Body of pancreas (tissue), 4 donors: ENCODE measurements at places on chromosomes 5 and 9. TPM values are rescaled to one million over a fixed set of nuclear protein-coding genes. Genes with fewer than 3 reads are reported as not detected.

The GPRIN1 gene
- total RNA-seq: 1.3 TPM

The SV2C gene
- not detected for total RNA-seq

The SLC27A6 gene
- total RNA-seq: 0.99 TPM

The RORB gene
- total RNA-seq: 1.3 TPM

DNA sequence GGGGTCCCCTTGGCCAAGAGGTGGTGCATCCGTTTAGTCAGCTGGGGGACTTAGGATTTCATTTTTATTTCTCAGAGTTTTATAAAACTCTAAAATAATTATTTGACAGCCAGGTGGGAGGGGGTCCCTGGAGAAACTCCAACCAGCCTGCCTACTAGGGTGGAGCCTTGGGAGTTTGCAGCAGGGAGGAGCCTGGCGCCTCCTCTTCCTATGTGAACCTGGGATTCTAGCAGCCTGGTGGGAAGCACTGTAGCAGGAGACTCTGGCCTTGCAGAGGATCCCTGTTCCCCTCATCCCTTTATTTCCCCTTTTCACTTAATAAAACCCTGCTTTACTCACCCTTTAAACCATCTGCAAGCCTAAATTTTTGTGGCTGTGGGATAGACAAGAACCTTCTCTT is 50.8 kb downstream of the FXN start:
- no peak for DNase-seq
- H3K27me3 ChIP-seq: no peaks in the 10 kb centered on the region
- no peak overlapping the region for H3K4me3 ChIP-seq
- no peaks in the 10 kb centered on the region for H3K36me3 ChIP-seq

GRCh38 chr5:142486581-142486980 is 161.8 kb upstream of the SPRY4 start:
- no peak overlapping the region for H3K4me3 ChIP-seq
- no peak overlapping the region for H3K27ac ChIP-seq
- H3K36me3 ChIP-seq: no peaks in the 10 kb centered on the region
- no peaks in the 10 kb centered on the region for H3K4me1 ChIP-seq
- no peak for DNase-seq

GRCh38 chr9:133634081-133634691 is 2.0 kb upstream of the DBH start:
- H3K27me3 ChIP-seq: no peaks in the 10 kb centered on the region
- no peaks in the 10 kb centered on the region for H3K36me3 ChIP-seq
- DNase-seq: no peak
- no peak overlapping the region for H3K27ac ChIP-seq

DNA sequence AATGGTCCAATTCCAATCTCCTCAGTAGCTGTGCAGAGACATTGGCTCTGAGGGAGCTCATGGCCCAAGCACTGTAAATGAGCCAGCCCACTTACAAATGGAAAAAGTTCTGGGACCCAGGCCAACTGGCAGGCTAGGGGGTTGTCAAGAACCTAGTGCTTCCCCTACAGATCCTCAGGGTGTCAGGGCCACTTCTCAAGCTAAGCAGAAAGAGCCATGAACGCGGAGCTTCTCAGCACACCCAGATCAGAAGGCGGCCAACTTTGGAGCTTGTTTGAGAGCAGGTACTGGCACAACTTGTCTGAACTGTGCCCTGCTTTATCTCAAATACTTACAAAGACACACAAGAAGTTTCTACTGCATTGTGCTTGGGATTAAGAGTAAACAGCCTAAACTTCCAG is 17.5 kb downstream of the TLE1 start:
- H3K27me3 ChIP-seq: no peaks in the 10 kb centered on the region
- DNase-seq: peak; percentile 81
- H3K36me3 ChIP-seq: no peaks in the 10 kb centered on the region
- peaks cover 40% of the 10 kb centered on the region for H3K4me1 ChIP-seq

GRCh38 chr5:56169281-56169680 is 63.8 kb downstream of the ANKRD55 start:
- no peaks in the 10 kb centered on the region for H3K36me3 ChIP-seq
- H3K27me3 ChIP-seq: no peaks in the 10 kb centered on the region
- no peak for DNase-seq
- no peaks in the 10 kb centered on the region for H3K4me1 ChIP-seq
- H3K27ac ChIP-seq: no peak overlapping the region

DNA sequence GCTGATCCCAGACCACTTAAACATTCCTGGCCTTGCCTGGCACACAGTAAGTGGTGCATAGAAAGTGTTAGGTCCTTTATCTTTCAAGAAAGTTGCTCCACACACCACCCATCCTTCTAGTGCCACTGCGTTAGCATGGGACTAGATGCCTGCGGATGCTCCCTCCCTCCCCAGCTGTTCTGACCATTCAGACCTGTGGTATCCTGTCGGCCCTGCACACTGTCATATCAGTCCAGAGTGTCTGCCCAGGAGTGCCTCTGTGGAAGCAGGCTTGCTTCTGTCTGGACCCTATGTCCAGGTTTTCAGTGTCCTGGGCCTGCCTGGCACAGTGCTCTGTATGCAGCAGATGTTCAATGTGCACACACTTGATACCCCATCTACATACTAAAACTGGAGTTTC is 38.3 kb upstream of the SMU1 start:
- H3K27me3 ChIP-seq: no peaks in the 10 kb centered on the region
- no peak overlapping the region for H3K4me3 ChIP-seq
- H3K36me3 ChIP-seq: no peaks in the 10 kb centered on the region
- no peak overlapping the region for H3K27ac ChIP-seq

- H3K36me3 ChIP-seq: no peaks in the 10 kb centered on the region
- peak; percentile 33 for DNase-seq
- no peaks in the 10 kb centered on the region for H3K27me3 ChIP-seq
- no peak overlapping the region for H3K27ac ChIP-seq
- H3K4me3 ChIP-seq: no peak overlapping the region
- H3K4me1 ChIP-seq: peaks cover 5% of the 10 kb centered on the region
Observed at GRCh38 chr9:132183134-132183533, 21.3 kb downstream of the NTNG2 start.

DNA sequence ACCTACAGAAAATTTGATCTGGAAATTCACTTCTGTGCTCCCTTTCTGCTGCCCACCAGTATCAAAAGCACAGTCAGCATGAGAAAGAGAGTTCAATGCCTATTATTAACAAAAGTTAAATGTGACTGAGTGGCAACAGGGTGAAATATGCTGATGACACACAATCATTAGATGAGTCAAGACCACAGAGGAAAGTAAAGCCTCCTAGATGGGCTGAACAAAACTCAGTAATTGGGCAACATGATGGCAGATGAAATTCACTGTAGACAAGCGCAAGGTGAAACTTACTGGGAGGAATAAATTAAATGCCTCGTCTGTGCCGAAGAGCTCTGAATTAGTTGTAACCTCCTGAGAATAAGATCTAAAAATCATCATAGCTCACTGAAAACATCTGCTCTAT is 752.8 kb downstream of the IRX1 start:
- DNase-seq: no peak
- H3K27me3 ChIP-seq: no peaks in the 10 kb centered on the region
- H3K36me3 ChIP-seq: no peaks in the 10 kb centered on the region
- no peak overlapping the region for H3K27ac ChIP-seq
- no peak overlapping the region for H3K4me3 ChIP-seq
- no peaks in the 10 kb centered on the region for H3K4me1 ChIP-seq
